ENCODE measurements at places on chromosomes 4 and X.
A peak's percentile ranks its signal among the peaks of the same experiment; 100 is the strongest.

- DNase-seq = no peak
Measured at GRCh38 chr4:184978211-184978610, 40.1 kb upstream of the HELT start.

DNA sequence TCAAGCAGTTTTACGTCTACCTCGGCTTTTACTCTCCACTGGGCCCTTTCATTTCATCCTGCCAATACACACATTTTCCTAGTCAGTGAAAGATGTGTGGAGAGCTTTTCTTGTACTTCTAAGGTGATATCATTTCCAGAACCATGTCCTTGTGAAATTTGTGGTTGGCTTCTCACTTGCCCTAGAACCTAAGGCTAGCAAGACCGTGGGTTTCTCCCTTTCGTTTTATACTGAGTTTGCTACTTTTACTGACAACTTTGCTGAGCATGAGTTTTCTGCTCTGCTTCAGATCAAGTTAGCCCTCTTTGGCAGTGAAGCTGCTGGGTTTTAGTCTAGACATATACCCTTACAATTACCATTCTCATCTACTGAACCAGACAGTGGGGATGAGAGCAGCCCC is 95.7 kb upstream of the FRMPD4 start:
- DNase-seq = no peak

GRCh38 chr4:138449938-138450337 is 207.8 kb upstream of the SLC7A11 start:
- DNase-seq = no peak

DNA sequence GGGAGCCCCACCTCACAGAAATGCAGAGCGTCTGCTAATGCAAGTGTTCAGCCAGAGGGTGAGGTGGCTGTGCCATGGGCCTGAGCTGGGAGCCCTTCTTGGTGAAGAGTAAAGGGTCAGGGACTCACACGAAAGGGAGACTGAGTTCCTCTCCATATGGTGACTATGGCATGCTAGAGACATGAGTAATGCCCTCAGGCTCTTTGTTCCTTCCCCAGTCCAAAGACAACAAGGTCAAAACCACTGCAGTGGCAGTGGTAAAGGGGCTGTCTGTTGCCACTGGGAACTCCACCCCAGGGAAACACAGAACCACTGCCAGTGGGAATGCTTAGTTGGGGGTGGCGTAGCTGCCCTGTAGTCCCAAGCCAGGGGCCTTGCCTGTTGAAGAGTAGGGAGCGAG is 22.4 kb downstream of the RAB40AL start:
- DNase-seq = peak; percentile 90

DNA sequence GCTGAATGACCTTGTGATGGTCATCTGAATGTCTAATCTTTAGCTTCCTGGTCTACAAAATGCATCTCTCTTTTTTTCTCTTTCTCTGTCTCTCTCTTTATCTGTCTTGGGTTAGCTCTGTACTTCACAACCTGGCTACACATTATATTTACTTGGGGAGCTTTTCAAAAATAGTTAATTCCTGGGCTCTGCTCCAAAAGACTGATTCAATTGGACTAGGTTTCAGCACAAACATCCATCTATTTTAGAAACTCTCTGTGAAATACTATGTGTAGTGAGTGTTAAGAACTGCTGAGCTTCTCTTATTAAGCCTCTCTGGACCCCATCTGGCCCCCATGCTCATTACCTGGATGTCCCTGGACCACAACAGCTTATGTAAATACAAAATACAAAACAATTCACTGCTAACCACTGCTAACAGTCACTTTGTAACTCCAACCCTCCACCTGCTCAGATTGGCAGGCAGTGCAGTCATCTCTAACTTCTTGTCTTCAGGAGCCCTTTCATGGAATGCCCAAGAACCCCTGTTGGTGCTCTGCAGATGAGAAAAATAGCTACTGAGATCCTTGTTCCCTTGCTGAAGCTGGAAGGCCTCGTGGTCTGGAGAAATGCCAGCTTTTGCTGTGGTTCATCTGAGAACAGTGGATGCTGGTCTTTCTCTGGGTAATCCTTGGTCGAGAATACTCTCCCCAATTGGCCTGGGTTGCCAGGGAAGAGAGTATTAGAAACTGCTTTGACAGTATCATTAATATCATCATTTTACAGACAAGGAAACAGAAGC is 14.8 kb upstream of the BOD1L1 start:
- peak; percentile 15 for DNase-seq

DNA sequence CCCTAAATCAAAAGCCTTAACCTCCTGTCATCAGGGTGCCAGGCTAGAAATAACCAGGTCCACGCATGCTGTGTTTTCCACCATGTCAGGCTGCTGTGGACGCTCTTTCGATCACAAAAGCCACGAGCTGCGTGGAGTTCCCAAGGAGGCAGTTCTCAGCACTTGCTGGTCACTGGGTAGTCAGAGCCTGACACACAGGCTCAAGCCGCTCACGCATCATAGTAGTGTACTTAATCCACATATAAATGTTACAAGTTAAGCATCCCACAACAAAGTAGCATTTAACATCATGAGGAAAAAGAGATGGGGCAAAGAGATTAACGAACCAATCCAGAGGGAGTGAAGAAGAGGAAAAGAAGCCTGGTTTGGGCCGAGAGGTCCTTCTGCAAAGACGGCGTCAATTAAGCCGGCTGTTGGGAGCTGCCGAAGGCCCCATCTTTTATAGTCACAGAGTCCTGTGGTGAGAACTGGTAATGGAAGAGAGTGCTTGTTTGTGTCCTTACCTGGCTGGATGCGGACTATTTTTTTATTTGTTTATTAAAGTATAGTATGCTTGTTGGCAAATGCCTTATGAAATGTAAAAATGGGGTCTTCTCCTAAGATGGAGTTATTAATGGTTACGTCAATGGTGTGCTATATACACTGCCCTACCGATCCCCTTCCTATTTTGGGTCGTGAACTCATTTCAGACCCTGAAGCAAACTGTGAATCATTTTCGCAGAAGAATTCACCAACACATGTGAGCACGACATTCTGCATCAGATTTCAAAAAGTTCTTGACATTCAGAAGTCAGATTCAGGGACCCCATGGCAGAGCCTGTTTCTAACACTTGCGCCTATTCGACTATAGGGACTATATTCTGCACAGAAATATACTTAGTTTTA is 675 bp downstream of the PRIMPOL start:
- peak; percentile 54 for DNase-seq

DNA sequence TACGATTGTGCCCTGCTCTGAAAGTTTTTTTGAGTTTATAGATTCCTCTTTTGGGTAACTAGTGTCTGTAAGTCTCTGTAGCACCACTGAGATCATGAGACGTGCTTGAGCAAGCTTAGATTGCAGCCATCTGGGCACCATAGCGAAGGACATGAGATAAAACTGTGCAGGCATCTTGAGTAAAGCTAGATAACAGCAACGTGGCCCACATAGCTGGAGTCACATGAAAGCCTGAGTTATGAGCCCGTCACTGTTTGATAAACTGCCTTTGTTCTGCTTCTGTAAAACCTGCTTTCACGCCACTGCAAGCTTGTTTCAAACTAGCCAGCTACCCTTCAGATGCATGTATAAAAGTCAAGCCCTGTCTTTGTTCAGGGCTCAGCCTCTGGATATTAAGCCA is 359.1 kb upstream of the CXorf51A start:
- DNase-seq = no peak
